ENCODE measurements at places on chromosomes 5 and 9.

- no peak for DNase-seq
Measured at GRCh38 chr5:150492621-150493020, 15.3 kb upstream of the NDST1 start.

DNA sequence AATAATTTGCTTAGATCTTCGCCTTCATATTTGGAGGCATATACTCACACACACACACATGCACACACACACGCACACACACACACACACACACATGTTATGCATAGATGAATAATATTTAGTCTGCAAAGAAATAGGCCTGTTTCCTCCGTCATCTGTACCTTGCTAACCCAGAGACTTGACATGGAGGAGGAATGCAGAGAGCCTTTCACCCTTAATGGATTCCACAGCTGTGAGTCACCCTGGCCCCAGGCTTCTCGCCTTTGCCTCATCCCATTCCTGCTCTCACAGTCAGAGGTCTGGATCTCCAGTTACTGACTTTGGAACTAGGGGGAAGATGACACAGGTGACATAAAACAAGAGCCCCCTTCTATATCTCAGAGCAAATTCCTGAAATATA, 29.7 kb downstream of the ZNF462 start:
- DNase-seq: peak; percentile 78

GRCh38 chr5:111742177-111742994, 14.6 kb downstream of the NREP start:
- DNase-seq: peak; percentile 45

- DNase-seq: no peak
Measured at GRCh38 chr9:91664663-91665062, 241.0 kb upstream of the NFIL3 start.

GRCh38 chr5:167736992-167737391, 554.5 kb upstream of the WWC1 start:
- no peak for DNase-seq

DNA sequence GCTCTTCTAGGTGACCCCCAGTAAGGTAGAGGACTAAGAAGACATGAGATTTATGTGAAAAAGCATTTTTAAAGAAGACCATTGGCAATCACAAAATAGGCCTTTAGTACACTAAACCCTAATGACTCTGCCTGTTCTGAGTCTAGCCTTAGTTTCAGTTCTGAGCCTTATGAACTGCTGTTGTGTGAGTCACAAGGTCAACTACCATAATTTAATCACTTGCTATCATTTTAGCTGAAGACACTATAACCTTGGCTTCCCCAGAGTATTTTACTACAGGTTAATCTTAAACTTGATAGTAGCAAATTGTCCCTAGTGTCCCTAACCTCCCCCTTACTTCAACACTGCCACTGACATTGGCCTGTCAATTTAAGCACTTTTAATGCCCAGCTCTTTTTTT, 34.4 kb downstream of the APC start:
- no peak for DNase-seq
